Sigmoid colon (tissue), 7 donors: ENCODE measurements at places on chromosomes 4 and X. TPM values are rescaled to one million over a fixed set of nuclear protein-coding genes. Genes with fewer than 3 reads are reported as not detected.

DNA sequence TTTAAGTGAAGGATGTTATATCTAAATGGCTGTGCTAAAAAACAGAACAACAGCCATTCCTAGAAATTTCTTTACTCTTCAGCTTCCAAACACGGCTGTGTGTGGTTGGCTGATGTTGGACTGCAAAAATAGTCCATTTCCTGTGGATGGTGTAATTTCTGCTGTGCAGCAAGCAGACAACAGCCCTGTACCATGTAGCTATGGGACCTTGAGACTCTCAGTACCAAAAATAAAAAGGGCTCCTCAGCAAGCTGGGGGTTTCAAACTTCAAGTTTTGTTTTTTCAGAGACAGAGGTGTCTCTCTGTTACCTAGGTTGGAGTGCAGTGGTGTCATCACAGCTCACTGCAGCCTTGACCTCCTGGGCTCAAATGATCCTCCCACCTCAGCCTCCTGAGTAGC is 18.1 kb downstream of the CD40LG start:
- DNase-seq, result no peak

DNA sequence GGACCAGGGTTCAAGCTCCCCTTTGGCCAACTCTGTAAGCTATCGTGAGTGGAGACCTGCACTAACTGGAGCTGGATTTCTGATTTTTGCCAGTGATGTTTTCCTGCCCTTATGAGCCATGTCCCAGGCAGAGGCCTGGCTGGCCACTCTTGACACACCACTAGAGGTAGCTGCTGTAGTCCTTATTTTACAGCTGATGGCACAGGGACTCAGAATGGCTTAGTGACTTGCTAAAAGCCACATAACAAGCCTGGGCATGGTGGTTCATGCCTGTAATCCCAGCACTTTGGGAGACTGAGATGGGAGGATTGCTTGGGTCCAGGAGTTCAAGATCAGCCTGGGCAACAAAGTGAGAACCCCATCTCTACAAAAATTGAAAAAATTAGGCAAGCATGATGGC is 33.4 kb downstream of the CYTL1 start:
- no peak for DNase-seq

The HEPH gene
- 147 TPM for total RNA-seq

GRCh38 chrX:2867206-2867605 is 38.5 kb downstream of the GYG2 start:
- no peak for DNase-seq

DNA sequence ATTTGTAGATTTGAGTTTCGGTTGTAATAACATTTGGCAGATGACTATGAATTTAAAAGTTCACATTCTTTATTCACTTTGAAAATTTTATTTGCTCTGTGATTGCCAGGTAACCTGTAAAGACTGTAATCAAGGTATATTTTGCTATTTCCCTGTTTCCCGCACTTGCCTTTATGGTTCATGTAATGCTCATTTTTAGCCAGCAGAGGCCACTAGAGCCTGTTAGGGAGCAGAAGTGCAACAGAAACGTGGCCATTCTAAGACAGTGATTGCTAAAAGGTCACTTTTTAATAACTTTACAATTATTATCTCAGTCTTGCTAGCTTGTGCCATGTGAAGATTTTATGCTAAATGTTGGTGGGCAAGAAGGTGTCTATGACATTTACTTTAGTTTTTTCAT is 12.4 kb downstream of the YIPF6 start:
- DNase-seq, result no peak

GRCh38 chrX:10847333-10847732 is 226.9 kb upstream of the MID1 start:
- DNase-seq, result no peak

- DNase-seq, result no peak
These were observed 389.2 kb upstream of the TENM3 start for GRCh38 chr4:181853881-181854511.

GRCh38 chr4:149707862-149708261 is 107.8 kb downstream of the IQCM start:
- DNase-seq, result no peak

The CTAG1B gene
- total RNA-seq, result not detected

DNA sequence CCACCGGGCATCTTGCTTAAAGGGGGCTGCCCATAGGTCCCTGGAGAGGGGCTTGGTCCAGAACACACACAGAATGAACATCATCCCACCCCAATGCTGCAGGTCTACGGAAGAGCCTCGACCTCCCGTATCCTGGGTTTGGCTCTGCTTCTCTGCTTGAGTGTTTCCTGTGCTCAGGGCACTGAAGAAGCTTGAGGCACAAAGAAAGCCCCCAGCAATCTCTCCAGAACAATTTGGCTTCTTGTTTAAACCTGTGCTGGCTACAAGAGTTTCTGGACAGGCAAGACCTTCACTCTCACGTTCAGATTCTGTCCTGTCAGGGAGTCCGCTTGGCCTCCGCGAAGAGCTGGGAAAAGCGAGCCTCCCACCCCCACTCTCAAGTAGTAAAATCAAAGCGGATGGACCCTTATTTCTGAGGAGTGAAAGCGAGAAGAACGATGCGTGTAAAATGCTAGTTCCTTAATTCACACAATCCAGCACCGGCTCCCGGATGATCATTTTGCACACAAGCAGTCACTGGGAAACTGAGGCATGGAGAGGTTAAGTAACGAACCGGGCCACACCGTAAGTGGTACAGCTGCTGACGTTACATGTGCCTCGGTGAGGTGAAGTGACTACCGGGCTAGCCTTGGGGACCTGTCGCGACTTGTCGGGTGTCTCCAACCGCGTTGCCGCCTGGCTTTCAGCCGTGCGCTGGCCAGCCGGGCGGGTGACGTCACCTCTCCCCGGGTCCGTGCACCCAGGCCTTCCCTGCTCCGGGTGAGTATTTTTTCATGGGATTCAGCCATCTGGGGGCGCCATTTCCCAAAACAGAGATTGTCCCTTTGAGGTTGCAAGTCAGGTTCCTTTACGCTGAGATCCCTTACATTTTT is 3.1 kb upstream of the SFRP2 start:
- peak; percentile 84 for DNase-seq

DNA sequence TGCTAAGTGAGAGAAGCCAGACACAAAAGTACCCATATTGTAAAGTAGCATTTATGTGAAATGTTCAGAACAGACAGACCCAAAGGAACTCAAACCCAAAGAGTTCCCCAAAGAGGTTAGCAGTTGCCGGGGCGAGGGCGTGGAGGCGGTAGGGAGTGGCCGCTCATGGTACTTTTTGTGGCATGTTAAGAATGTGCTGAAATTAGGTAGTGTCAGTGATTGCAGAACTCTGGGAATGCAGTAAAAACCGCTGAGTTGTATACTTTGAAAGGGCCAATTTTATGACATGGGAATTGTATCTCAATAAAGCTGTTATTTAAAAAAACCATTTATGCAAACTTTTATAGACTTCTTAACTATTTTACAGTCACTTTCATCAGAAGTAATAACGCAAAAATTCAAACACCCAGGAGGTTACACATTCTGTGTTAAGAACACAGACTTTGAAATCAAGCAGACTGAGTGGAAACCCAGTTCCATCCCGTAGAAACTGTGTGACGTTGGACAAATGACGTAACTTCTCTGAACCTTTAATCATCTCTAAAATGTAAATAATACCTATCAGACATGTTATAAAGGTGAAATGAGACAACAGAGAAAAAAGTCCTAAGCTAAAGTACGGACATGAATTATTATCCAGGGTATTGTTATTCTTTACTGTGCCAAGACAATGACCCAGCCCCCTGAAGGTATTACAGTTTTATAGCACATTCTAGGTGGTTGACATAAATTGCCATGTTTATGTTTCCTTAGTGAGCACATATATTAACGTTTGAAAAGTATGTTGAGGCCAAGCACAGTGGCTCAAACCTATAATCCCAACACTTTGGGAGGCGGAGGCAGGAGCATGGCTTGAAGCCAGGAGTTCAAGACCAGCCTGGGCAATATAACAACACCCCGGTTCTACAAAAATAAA is 19.7 kb downstream of the ZFP42 start:
- DNase-seq, result no peak

The WNK3 gene
- total RNA-seq, result 1.9 TPM

DNA sequence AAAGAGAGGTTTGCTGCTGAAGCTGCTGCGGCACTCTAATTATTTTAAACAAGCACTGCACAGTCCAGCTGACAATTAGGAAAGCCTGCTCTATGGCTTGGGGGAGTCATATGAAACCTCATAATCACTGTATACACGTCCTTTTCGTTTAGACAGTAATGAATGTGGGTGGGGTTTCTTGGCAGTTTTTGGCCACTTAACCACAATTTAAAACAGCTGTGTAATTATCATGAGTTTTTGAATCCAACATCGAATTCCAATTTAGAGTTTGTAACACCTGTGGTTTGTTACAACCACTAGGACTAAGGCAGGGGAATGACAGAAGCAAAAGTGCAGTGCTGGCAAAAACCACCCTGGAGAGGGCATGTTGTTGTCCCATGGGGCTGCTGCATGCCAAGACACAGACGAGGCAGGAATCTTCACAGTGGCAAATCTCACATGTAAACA is 99.5 kb downstream of the CXXC4 start:
- no peak for DNase-seq

DNA sequence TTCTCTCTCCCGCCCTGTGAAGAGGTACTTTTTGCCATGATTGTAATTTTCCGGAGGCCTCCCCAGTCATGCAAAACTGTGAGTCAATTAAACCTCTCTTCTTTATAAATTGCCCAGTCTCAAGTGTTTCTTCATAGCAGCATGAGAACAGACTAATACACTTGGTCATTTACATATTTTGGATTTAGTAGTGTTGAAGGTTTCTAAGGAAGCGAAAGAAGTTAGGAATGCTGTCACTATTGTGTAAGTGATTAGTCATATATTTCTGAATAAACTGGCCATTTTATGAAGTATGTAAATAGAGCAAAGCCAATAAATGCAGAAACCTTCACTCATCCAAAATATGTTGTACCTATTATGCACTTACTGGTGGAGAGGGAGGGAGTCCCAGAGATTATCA is 34.4 kb upstream of the GK2 start:
- no peak for DNase-seq

- no peak for DNase-seq
These were observed 79.8 kb downstream of the NAT8L start for GRCh38 chr4:2138846-2139500.

GRCh38 chr4:79043138-79043537 is 103.9 kb upstream of the PAQR3 start:
- no peak for DNase-seq

- no peak for DNase-seq
These were observed 3.4 kb downstream of the RAB33B start for GRCh38 chr4:139457318-139457717.

DNA sequence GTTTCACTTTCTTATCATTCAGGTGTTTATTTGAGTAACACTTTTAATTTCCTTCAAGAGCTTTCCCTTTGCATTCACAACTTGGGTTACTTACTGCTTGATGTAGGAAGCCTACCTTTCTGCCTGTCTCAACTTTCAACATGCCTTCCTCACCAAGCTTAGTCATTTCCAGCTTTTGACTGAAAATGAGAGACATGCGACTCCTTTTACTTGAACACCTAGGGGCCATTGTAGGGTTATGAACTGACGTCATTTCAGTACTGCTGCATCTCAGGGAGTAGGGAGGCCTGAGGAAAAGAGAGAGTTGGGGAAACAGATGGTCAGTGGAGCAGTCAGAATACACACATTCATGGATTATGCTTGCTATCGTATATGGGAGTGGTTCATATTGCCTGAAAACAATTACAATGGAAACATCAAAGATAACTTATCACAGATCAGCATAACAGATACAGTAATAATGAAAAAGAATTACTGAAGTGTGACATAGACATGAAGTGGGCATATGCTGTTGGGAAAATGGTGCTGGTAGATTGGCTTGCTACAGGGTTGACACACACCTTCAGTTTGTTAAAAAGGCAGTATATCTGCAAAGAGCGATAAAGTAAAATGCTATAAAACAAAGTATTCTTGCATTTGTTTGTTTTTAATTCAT is 25.7 kb downstream of the USP53 start:
- DNase-seq, result no peak

DNA sequence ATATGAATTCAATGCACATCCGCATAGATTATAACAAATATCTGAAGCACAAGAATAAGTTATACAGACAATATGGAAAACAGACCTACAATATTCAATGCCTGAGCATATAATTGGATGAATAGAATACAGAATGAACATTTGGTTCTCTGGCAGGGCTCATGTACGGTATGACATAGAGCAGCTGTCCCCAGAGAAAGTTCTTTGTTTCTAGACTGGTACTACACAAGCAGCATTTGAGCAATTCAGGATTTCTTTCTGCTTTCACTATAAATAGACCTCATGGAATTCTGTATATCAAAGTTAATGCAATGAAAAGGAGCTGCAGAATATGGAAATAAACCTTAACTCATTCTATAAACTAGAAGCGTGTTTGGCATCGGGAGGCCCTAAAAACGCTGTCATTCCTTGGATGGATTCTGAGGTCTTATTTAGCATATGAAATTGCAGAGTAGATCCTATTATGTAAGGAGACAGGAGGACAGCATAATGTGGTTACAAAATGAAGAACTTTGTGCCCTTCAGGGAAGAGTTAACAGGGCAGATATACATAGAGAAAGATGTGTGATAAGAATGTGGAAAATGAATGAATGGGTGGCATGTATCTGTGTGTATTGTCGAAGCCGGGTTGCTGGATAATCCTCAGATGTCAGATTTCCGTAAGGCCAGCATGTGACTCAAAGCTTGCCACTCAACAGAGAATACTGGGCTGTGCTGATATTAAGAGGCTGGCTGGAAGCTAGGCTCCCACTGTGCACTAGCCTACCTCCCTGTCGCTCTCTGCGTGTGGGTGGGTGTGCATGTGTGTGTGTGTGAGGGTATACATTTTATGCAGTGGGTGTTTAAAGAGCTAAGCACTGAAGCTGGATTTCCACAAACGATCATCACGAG is 103.3 kb upstream of the SLC4A4 start:
- DNase-seq, result no peak

The TCEAL2 gene
- 40.2 TPM for total RNA-seq

The SPANXB1 gene
- total RNA-seq, result not detected

GRCh38 chrX:153794897-153795816 is 689 bp downstream of the SSR4 start:
- DNase-seq, result no peak

The MAPK10 gene
- total RNA-seq, result 28.5 TPM

The ETDA gene
- not detected for total RNA-seq

The TRPC5OS gene
- total RNA-seq, result not detected

DNA sequence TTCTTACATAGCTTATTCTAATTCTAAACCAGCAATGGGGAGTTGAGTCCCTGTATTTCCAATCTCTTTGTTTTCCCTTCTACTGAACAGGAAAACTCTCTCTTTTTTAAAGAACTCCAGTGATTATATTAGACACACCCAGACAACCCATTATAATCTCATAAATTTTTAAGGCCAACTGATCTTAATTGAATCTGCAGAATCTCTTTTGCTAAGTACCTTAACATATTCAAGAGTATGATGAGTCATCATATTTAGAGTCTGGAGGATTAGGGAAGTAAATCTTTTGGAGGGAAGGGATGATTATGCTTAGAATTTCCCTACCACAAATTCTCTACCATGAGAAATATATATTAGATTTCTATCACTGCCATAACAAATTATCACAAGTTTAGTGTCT is 705.1 kb downstream of the CENPC start:
- DNase-seq, result no peak

The SLC25A43 gene
- 11.1 TPM for total RNA-seq

- no peak for DNase-seq
These were observed 118.2 kb upstream of the KIT start for GRCh38 chr4:54539500-54540029.
